ENCODE measurements at places on chromosomes 4 and X.
A peak's percentile ranks its signal among the peaks of the same experiment; 100 is the strongest.

DNA sequence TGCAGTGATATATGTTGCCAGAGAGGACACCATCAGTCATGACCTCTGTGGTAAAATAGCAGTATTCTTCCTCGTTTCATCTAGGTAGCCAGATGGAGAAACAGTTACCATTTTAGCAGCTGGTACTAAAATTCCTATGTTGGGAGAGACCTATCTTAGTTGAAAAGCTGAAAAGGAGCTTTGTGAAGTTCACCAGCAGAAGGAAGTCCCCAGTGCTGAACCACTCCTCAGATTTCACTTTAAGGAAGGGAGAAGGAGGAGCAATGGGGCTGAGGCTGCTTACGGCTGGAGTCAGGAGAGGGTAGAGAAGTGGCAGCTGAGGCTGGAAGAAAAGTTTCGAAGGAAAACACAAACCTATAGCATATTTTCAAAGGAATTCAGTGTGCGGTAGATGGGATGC, 103.7 kb downstream of the ATXN3L start:
- no peak for DNase-seq

GRCh38 chr4:16205298-16206164, 20.7 kb downstream of the TAPT1 start:
- DNase-seq, result peak; percentile 33

DNA sequence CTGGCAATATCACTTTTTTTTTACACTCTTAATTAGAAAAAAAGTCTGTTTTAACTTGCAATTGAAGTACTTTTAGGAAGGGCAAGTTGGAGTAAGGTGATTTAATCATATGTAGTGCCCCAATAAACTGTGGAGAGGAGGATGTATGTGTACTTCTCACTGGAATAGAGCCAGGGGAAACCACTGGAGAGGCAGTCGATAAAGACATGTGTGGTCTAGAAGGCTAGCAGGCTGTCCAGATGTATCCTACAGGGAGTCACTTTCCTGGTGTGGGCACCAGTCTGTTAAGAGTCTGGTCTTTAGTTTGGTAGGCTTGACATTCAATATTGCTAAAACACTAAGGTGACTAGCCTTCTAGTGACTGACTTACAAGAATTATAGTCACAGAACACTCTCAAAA, 9.6 kb upstream of the SGMS2 start:
- no peak for DNase-seq

DNA sequence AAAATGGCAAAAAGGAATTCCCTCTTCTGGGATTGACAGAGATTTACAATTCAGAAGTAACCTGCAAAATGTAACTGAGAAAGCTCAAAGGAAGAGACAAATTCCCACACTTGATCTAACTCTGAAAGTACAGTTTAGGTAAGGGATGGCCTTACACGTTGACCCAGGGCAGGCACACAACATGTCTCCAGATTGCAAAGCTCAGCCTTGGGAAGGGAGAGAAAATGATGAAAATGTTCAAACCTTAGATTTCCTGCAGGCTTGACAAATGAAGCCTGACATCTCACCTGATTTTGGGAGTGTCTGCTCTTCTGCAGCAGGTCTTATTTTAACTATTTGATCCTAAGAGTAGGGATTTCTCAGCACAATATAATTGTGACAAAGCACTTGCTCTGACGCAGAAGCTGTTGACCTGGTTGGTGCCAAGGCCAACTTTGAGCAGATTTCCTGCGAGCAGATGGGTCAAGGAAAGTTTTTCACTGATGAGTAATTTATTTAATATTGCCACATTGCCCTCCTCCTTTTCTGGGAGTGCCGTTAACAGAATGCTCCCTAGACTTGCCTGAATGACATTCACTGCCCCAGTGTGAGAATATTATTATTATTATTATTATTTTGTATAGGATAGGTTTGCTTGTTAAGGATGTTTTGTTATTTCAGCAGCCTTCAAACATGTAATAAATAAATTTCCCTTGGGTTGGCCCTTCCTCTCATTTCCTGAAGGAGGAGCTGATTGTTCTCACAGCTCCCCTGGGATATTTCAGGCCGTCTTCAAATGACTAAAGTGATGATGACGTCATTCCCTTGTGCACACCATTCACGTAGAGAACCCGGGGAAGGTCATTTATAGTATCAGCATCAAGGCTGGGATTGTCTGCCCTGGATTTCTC, 157.1 kb downstream of the VEGFC start:
- DNase-seq, result no peak

DNA sequence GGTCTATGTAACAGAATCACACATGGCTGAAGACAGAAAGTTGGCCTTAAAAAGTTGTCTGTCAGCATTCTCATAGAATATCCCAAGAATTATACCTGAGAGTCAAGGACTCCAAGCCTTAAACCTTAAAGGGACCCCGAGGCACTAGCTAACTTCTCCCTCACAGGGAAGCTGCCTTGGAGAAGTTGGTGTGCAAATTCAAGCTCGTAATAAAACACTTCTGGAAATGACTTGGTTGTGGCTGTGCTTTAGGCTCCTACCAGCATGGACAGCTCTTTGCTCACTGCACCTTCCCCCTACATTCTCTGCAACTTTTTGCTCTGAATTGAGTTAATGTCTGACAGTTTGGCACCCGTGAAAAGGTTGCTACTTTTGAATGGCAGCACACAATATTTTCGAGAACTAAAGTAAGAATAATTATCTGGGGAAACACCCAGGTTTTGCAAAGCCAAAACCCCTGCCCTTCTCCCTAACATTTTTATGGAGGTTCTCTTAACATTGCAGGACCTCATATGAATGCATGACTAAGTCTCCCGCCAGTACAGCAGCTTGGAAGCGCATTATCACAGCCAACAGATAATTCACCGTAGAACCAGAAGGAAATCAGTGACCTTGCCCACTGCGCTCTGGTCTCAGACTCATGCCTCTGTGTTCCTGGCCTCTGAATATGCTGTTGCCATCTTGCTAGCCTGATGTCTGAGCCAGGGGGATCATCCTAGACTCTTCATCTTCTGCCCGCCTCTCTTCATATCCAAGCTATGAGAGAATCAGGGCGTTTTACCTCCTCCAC, 91.0 kb downstream of the MGST2 start:
- no peak for DNase-seq

DNA sequence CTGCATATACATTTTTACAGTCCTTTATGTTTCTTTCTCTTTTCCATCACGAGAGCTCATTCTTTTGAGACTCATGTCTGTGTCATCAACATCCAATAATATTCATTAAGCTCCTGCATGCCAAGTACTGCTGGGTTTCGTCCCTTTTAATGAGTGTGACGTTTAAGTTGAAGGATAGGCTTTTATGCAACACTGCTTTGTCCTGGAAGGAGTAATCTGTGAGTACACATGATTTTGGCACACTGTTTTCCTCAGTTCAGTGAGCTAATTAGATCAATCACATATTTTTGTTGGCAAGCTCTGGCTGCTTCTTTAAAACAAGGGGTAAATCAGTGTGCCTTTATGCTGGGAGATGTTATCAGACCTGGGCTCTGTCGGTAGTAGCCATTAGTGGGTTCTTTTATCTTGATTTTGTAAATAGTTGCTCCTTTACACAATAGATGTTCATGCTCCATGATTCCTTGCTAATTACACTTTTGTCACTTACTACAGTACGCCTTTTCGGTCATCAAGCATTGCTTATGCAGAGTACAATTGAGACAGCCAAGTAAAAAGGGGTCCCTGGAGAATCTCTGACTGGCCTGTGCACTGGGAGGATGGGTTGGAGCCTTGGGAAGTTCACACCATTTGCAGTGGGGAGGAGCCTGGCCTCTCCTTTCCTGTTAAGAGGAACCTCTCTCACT, 132.6 kb downstream of the FHIP1A start:
- no peak for DNase-seq

DNA sequence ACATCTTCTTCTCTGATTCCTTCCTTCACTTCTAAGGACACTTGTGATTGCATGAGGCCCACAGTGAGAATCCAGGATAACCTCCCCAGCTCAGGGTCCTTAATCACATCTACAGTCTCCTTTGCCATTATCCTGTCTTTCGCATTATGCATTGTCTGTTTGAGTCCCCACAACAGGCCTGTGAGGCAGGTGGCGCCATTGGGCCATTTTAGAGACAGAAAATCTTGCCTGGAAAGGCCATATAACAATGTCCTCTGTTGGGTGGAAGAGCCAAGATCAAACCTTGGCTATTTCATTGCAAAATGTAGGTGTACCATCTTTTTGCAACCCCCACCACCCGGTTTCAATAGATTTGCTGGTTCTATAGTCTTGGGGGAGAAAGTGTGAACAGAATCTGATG, 11.8 kb upstream of the DCUN1D4 start:
- DNase-seq, result no peak

DNA sequence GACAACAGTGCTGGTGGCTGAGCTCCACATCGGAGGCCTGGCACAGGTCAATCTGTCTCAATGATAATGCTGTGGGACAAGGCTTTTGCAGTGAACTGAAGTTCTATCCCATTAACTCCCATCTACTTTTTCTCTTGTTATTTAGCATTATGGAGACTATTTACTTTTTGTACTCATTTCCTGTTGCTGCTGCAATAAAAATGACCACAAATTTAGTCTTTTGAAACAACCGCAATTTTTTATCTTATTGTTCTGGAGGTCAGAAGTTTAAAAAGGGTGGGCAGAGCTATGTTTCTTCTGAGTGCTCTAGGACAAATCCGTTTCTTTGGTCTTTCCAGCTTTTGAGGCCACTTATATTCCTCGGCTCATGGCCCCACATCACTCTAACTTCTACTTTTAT, 111.0 kb upstream of the PITX2 start:
- DNase-seq, result no peak

- DNase-seq, result no peak
Measured at GRCh38 chr4:27154706-27155105, 294.1 kb downstream of the STIM2 start.

DNA sequence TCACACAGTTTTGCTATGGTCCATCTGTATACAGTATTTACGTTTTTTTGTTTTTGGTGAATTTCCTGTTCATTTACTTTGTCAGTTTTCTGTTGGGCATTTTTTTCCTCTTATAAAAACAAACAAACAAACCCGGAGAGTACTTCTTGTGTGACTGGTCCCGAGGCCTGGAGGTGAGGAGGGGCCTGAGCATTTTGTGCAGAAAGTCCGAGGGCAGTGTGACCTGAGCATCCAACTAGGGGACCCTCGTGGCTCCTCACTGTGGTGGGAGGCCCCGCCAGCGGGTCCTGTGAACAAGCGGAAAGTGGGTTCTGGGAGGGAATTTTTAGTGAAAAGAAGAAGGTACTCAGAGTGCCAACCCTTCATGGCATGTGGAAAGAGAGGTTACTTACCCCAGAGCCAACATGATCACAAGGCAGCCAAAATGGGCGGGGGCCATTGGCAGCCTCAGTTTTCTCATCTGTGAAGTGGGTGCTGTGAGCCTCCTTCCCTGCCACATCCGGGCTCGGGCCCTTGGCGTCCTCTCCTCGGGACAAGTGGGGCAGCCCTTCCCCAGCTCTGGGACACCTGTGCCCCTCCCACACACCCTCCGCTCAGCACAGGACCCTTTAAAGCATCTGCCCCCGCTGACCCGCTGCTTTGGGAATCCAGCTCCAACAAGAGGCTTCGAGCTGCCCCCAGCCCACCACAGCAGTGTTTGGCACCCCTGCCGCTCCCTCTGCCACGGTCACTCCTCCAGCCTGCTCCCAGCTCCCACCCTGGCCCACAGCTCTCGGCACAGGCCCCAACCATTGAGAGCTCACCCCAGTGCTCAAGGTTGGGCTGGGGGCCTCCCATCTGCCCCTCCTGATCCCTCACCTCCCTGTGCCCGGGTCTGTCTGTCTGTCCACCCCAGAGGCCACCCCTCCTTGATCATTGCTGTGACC, 22.8 kb upstream of the GPR78 start:
- DNase-seq, result no peak

- no peak for DNase-seq
Measured at GRCh38 chr4:126737899-126738526, 894.7 kb upstream of the INTU start.

DNA sequence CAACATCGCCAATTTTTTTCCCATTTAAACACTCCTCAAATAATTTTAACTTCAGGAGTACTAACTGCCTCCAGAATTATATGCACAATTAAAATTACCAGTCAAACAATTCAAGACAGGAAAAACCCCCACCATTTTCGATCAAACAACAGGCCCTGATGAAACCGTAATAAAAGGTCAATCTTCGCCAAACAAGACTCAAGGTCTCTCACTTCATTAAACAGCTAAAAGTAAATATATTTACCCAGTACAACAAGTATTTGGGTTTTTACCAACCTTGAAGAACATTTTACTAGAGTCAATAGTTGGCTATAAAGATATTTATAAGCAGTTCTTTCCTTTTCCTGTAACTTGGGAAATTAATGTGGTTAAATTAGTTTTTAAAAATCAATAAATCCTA, 28.3 kb downstream of the RFC1 start:
- no peak for DNase-seq

DNA sequence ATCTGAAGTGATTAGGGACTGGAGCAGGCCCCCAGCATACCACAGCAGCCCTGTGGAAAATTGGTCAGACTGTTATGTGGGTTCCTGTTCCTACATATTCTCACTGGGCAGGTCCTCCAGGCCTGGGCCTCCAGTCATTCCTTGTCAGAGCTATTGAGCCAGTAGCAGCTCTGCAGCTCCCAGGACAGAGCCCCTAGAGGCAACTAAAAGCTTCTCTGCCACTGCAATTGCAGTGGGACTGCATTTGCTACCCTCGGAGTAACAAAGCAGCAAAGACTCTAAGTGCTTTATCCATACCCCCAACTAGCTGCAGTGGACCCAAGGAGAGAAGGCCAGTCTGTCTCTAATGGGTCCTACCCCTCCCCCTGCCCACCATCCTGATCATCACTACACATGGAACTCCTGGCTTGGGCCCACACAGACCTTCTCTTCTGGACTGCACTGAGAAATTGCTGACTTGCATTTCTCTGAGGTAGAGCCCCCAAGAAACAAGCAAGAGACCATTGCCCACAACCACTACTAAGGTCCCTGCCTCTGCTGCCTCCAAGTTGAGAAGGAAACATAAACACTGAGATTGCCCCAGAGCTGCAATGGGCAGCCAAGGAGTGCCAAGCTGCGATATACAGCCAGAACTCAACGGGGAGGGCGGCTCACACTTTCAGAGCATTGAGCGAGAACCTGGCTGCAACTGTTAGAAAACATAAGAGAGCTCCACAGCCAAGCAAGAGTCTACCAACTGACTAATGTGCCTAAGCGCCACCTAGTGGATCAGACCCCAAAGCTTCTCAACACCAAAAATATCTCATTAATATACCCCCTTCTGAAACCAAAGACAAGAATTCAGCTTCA, 738.7 kb upstream of the NDST4 start:
- DNase-seq, result peak; percentile 5

DNA sequence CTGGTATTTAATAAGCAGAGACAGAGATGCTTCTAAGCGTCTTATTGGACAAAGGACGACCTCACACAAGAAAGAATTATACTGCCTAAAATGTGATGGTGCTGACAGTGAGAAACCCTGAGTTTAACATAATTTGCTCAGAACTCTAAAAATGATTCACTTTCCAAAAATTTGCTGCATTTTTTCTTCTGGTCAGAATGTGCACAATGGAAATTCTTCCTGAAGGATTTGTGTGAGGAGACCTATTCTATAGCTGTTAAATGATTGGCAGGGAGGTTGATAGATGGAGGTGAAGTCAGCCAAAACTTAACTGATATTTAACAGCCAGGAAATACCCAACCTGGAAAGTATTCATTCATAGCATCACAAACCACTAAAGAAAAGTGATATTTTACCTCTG, 1.7 kb downstream of the MAGEC3 start:
- DNase-seq, result no peak
